ENCODE measurements at places on chromosomes 12 and 14.

GRCh38 chr12:27555925-27556778, 32.1 kb downstream of the PPFIBP1 start:
- DNase-seq: no peak

- no peak for DNase-seq
Measured at GRCh38 chr12:29694002-29694401, 89.7 kb downstream of the TMTC1 start.

GRCh38 chr14:102485693-102486512, 23.7 kb downstream of the ANKRD9 start:
- peak; percentile 19 for DNase-seq

- DNase-seq: no peak
Measured at GRCh38 chr12:50182461-50182860, 15.3 kb upstream of the CERS5 start.

GRCh38 chr14:75373616-75374015, 54.2 kb upstream of the JDP2 start:
- no peak for DNase-seq

- DNase-seq: no peak
Measured at GRCh38 chr14:81315341-81315740, 84.8 kb downstream of the STON2 start.

DNA sequence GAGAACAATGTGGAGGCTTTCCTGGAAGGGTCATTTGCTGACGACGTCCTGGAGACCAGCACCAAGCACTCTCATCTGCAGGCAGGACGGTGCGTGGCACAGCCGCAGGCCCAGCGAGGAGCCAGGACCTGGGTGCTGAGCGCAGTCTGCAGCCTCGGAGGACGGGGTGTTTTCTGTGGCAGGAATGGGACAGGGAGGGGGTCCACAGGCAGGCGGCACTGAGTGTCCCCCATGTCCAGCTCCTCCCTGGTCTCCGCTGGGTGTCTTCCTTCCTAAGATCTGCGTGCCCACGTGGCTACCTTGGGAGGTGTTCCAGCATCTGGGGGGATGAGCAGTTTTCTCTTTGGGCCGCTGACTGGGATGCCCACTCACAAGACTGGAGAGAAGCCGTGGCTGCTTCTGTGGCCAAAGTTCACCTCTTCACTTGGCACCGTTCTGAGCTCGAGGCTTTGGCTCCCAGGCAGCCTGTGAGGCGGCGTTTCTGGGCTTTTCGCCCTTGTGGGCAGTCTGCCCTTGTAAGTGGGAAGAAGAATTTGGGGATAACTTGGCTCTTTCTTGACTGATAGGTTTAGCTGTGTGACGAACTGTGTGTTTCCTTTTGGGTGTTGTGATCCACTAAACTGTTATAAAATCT, 72.2 kb downstream of the NOC4L start:
- no peak for DNase-seq
